ENCODE measurements at places on chromosomes 2 and 18.

DNA sequence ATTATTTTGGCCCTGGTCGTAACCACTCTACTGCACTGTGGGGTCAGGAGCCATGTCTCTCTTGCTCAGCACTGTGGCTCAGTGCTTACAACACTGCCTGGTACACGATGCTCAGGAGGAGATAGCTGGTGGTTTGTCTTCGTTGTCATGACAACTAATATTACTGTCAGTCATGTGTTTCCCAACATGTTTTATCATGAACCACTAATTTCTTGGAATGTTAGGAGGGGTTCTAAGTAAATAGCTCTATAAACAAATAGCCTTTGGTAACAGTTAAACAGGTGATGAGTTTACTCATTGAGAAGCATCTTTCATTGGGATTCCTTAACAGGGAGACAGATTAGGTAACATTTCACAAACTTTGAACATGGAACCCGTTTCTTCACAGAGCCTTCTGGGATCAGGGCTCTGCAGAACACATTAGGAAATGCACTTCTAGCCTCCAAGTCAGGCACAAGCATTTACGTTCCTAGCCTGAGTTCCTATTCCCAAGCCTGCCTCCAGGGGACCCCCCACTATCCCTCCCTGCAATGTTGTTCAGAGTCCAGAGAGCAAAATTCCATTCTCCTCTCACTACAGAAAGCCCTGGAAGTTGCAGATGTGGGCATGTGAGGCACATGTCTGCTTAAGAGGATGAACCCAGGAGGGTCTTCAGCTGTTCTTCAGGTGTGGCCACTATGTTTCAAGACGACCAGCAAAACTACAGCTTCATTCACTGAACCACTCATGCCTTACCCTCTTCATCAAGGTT lies 6.4 kb upstream of the RBM44 start:
- DNase-seq: no peak

DNA sequence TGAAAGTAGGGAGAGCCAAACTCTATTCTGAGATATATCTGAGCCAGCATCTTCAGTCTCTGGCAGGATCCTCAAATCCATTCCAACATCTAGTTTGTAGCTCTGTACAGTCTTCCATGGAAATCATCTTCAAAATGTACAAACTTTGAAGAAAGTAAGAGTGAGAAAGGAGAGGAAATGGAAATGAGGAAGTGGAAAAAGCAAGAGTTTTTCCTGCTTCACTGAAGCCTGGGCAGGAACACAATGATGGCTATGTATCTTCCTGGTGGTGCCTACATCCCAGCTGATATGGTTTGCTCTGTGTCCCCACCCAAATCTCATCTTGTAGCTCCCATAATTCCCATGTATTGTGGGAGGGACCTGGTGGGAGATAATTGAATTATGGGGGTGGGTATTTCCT lies 4.1 kb upstream of the RPIA start:
- DNase-seq: no peak

DNA sequence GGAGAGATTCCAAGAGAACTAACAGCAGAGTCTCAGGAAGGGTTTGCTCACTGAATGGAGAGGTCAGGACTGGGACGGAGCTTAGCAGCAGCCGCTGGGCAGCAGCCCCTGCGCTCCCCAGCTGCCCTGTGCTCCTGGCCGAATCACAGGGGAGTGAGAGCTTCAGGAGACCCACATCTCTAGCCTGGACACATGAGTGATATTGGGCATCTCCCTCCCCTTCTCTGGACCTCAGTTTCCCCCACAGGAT lies 511 bp downstream of the MATN3 start:
- DNase-seq: no peak

GRCh38 chr18:26919201-26919600 lies 53.7 kb upstream of the AQP4 start:
- DNase-seq: no peak

DNA sequence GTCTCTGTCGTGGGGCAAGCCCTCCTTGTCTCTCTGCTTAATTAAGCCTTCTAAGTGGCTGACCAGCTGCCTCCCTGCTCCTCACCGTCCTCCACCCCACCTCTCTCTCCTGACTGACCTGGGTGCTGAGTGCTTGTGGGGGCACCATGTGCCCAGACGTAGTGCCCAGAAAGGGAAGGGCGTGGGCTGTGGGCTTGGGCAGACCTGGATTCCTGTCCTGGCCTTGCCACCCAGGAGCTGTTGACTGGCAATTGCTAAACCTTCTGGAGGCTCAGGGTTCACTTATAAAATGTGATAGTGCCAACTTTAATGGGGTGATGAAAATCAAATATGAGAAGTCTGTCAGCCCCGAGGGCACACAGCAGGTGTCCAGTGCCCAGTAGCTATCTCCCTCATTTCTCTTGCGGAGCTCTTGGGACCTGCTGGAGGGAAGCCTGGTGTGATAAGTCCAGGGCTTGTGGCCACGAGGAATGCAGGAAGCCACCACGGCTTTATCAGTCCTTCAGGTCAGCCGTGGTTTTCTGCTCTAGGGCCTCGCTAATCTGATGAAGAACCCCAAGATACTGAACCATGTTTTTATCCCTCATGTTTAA lies 22.0 kb upstream of the INHBB start:
- DNase-seq: no peak

- DNase-seq: no peak
Measured at GRCh38 chr18:57210716-57211411, 64.0 kb downstream of the BOD1L2 start.

GRCh38 chr18:57249179-57249578 lies 102.3 kb downstream of the BOD1L2 start:
- no peak for DNase-seq

DNA sequence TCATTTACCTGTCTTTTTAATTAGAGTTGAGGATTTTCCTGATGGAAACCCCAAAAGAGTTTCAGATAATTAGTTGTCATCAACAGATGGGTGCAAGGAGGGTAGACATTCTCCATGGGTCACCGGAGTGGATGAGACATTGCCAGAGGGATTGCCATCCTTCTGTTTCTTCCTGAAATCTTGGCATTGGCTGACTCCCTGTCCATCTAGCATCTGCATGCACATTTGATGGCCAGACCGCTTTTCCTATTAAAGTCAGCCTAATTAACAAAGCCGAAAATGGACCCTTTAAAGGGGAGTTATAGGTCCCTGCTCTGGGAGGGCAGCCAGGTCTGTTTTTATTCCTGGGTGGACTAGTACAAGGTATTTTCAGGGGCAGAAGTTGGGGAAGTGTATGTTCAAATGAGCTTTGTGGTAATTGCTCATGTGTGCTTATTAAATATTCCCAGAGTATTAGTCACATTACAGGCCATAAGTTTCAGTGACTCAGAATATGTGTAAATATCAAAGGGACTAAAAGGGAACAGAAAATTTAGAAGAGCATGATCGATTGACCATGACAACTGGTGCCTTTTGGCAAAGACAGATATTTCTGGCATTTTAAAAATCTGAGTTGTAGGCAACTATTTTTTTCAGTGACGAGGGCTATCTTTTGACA lies 209.8 kb downstream of the PHLPP1 start:
- DNase-seq: no peak

GRCh38 chr18:27075828-27076227 lies 109.3 kb downstream of the CHST9 start:
- DNase-seq: no peak

- no peak for DNase-seq
Measured at GRCh38 chr18:60656553-60656952, 284.0 kb upstream of the MC4R start.

GRCh38 chr2:226211439-226211838 lies 588.2 kb downstream of the IRS1 start:
- no peak for DNase-seq

- DNase-seq: no peak
Measured at GRCh38 chr2:237642038-237642734, 14.8 kb downstream of the LRRFIP1 start.

- no peak for DNase-seq
Measured at GRCh38 chr2:44598330-44599119, 236.8 kb downstream of the CAMKMT start.
